ENCODE measurements at places on chromosomes 7 and 10.
A peak's percentile ranks its signal among the peaks of the same experiment; 100 is the strongest.

DNA sequence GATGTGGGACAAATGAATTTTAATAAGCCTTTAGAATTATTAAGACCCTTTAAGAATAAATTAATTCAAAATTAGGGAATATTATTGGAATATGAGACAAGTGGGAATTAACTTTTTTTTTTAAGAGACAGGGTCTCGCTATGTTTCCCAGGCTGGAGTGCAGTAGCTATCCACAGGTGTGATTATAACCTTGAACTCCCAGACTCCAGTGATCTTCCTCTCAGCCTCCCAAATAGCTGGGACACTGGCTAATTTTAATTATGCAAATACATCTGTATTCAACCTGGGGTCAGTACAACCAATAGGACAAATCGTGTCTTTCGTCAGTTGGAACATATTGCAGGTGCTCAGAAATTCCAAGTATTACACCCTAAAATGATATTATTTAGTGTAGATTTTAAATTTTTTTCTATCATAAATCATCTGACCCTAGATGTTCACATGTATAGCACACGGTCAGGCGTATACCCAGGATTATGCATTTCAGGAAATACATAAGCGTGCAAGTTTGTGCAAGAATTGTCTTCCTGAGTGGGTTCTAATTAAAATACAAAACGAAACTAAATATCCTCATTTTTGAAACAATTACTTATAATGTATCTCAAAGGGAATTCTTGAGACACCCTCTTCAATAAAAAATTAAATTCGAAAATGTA is 1.2 kb downstream of the NT5C3A start:
- DNase-seq: no peak

DNA sequence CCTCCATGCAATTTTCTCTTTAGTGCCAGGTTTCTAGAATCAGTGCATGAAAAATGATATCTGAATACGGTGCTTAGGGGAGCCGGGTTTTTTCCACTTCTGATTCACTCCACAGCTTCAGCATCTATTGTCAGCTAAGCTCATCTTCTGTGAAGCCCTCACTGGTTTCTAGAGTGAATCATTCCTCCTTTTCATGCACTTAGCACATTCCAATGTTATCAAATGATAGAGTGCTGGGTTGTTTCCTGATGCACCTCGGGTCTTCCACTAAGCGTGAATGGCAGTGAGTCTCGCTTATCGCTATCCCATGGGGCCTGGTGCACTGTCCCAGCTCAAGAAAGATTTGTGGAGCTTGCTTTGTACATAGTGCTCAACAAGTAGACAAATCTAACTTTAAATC is 170.9 kb upstream of the RHEB start:
- peak; percentile 62 for DNase-seq

GRCh38 chr10:76403912-76404311 is 972.5 kb downstream of the LRMDA start:
- DNase-seq: peak; percentile 63

DNA sequence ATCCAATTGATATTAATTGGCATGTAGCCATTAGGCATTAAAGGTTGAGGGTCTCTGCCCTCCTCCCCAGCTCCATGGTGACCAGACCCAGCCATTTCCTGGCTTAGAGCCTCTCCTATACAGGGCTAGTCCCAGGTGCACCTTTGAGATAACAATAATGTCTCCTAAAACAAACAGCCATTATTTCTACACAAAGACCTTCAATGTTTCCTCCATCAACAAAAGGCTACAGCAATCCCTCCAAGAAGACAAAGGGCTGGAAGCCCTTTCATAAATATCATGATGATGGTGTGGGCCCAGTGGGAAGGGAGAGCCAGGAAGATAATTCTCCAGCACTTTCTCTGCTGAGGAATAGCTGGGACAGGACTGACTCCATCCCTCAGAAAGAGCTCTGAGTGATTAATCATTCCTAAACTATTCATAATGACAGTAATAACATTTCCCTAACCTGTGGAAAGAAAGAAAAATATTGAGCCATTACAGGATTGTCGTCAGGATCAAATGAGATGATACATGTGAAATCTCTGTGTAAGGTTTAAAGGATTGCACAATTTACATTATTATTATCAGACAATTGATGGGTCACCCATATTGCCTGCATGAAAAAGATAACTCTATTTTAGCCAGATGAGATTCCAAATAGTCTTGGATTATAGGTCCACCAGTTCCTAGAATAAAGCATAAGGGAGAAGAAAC is 10.2 kb downstream of the PKD2L1 start:
- DNase-seq: no peak

GRCh38 chr10:47025253-47025539 is 114.0 kb downstream of the PTPN20 start:
- DNase-seq: no peak

- DNase-seq: no peak
These were observed 70.2 kb downstream of the CAV1 start for GRCh38 chr7:116595063-116595462.

DNA sequence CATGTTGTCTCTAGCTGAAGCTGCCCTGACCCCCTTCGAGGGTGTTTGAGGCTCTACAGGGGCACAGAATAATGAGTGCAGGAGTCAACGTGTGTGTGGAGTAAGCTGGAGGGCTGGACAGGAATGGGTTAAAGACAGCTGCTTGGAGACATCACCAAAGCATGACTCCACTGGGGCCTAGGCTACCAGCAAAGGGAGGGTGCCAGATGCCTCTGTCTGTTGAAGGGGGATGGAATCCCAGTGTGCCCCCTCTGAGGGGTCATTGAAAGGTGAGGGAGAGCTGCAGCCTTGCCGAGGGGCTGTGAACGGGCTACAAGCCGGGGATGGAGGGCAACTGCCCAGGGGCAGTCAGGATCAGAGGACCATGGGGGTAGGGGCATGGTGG is 51.7 kb upstream of the PODXL start:
- DNase-seq: no peak

DNA sequence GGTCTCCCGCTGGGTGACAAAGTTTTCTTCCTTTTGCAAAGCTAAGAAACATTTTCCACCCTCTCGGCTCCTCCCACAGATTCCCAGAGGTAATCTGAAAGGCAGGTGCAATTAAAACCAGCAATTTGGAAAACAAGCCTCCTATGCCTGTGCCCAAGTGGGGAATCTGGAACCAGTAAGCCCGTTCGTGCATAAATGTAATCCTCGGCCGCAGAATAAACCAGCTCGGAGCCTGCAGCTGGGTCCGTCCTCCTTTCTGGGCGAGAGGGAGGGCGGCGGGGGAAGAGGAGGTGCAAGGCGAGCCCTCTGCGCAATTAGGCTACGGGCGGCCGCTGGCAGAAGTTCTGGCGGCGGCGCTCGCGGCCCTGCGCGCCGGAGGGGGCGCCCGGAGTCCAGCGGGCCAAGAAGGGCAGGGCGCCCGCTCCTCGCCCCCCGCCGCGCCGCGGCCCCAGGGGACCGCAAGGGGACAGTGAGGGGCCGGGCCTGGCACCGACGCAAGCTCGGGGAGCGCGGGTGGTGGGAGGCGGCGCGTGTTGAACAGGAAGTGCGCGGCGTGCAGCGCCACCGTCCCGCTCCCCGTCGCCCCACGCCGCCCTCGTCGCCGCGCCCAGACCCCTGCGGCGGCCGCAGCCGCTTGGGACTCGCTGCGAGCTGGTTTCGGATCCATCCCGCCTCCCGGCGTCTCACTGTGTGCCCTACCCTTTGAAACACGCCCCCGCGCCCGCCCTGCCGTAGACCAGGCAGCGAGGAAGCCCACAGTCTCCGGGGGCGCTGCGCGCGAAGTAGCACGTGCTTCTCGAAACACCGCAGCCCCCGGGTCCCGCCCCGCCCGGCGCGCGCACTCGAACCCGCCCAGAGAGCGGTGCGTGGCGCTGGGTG is at the start of gene PRKAG2:
Gene PRKAG2 (minus strand): TSS at position 217 of the 879 bp plus-strand sequence. CDS start 495 bp downstream, outside the sequence.
- DNase-seq: peak; percentile 26

- DNase-seq: no peak
These were observed 45.4 kb downstream of the SMNDC1 start for GRCh38 chr10:110259317-110259716.

- DNase-seq: no peak
These were observed 61.7 kb upstream of the NPTX2 start for GRCh38 chr7:98555403-98555802.

DNA sequence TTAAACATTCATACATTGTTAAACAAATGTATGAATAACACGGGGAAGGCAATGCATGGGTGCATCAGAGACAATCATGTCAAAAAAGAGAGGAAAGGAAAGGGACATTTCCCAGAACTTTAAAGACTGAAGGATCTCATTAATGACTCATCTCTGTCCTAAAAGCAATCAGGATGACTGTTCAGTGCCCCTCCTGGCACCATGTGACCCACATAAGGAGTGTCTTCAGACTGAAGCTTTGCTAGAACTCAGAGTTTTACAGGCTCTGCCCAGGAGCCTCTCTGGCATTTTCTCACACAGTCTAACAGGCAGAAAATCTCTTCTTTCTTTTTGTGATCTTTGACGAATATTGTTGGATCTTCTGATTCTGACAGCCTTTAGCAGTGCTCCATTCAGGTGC is 315.3 kb downstream of the OTUD1 start:
- DNase-seq: no peak

DNA sequence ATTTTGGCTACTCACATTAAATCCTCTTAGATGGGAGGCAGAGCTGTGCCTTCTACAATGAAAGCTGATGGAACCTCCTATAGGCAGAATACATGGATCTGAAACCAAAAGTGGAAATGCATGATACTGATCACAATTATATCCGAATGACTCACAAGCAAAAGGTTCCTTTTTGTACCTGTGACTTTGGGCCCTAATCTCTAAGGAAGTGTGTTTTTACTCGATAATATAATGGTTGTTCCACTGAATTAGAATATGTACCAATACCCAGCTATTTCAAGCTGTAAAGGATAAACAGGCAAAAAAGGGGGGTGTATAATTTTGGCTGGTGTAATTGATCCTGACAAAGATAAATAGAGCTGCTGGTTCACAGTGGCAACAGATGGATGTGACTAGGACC is 17.6 kb upstream of the LAMB1 start:
- DNase-seq: no peak

DNA sequence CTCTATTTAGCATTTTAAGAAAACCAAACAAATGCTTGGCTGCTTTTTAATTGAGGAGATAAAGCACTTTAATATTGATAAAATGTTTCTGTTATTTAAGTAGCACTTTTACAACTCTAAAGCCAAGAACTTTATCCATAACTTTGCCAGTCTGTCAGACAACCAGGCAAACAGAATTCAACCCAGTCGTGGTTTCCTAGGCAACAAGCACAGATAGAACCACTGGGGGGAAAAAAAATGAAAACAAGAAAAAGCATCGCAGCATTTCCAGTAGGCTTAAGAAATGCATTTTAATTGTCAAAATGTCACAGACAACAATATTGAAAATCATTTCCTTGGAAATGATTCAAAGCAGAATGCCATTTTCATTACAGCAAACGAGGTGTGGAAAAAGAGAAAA is 323.4 kb downstream of the PARD3 start:
- no peak for DNase-seq

GRCh38 chr7:40299097-40299496 is 164.3 kb downstream of the SUGCT start:
- peak; percentile 95 for DNase-seq

DNA sequence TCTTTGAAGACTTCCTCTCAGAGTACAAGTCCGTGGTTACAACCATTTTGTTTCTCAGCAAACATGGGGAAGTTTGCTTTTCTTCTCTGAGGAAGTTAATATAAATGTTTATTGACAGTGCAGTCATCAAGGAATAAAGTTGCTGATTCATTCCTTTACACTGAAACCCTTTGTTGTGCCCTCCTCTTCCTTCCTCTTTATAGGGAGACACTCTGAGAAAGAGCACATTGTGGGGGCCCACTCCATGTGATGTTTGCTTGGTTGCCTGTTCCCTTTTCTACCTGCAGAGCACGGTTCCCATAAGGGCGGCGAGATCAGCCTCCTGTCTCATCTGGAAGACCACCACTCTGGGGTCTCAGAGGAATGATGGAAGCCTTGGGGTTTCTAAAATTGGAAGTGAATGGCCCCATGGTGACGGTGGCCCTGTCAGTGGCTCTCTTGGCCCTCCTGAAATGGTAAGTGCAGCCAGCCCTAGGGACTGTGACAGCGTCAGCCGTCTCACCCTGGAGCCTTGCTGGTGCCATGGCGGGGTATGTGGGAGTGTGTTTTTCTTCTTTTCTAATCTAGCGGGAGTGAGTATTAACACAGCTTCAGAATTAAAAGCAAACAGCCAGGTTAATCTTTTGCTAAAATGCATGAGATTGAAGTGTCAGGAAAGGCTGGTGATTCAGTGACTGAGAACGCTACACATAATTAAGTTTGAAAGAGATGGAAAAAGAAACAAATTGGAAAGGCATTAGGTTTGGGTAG is at the start of gene TBXAS1:
Gene TBXAS1 (plus strand): TSS at position 240 of the 750 bp plus-strand sequence. CDS start 127 bp downstream, at position 367.
- no peak for DNase-seq

- no peak for DNase-seq
These were observed 50.9 kb downstream of the GALNT11 start for GRCh38 chr7:152076324-152076821.

GRCh38 chr10:109997233-109997632 is 10.6 kb upstream of the ADD3 start:
- DNase-seq: no peak

DNA sequence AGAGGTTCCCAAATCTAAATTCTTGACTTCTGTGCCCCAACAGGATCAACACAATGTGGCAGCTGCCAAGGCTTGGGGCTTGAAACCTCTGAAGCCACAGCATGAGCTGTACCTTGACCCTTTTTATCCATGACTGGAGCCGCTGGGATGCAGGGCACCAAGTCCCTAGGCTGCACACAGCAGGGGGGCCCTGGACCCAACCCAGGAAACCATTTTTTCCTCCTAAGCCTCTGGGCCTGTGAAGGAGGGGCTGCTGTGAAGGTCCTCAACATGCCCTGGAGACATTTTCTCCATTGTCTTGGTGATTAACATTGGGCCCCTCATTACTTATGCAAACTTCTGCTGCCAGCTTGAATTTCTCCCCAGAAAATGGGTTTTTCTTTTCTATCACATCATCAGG is 72.6 kb downstream of the FOXP2 start:
- no peak for DNase-seq

DNA sequence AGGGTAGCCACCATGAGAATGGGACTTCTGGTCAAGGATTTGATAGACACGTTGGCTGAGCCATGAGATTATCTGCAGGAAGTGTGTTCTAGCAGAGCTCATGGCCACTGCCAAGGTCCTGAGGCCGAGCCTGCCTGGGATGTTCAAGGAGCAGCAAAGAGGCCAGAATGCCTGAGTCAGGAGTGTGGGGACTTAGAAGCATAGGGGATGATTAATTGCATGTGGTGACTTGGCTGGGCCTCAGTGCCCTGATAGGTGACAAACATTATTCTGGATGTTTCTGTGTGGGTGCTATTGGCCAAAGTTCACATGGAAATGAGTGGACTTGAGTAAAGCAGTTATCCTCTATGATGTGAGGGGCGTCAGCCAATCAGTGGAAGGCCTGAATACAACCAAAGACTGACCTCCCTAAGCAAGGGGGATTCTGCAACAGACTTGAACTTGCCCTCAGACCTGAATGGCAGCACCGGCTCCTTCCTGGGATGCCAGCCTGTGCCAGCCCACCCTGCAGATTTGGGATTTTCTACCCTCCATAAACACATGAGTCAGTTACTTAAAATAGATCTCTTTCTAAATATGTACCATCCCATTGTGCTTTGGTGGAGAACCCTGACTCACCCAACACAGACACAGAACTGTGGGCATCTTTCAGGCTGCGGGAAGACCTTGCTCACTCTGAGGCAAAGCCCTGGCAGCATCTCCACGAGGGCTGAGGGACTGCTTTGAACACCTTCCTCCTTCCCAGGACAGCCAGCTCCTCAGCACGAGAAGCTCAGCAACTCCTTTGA is 363.9 kb upstream of the MGMT start:
- no peak for DNase-seq
